ENCODE measurements at places on chromosomes 2 and 18. TPM values are rescaled to one million over a fixed set of nuclear protein-coding genes. Genes with fewer than 3 reads are reported as not detected.

The SNTG2 gene
- 4.4 TPM for total RNA-seq

The MSTN gene
- 0.85 TPM for total RNA-seq

The PPP3R1 gene
- total RNA-seq = 64.0 TPM

The GRHL1 gene
- total RNA-seq = 1.5 TPM

The CYRIA gene
- total RNA-seq = 16.7 TPM

The PAX8 gene
- 1.2 TPM for total RNA-seq

The FEV gene
- total RNA-seq = not detected

All from sciatic nerve (tissue), 2 donors.